Activated T-helper 2 cell treated with anti-CD3 and anti-CD28 coated beads, Interferon-gamma antibody, Interleukin-2, Interleukin-4, amounts not matched to agents 10 μg/mL and 5 μg/mL and 100 μg/mL, durations not matched to agents 14 hours and 24 hours and 36 hours (primary cell): ENCODE measurements at places on chromosomes 4 and X.

DNA sequence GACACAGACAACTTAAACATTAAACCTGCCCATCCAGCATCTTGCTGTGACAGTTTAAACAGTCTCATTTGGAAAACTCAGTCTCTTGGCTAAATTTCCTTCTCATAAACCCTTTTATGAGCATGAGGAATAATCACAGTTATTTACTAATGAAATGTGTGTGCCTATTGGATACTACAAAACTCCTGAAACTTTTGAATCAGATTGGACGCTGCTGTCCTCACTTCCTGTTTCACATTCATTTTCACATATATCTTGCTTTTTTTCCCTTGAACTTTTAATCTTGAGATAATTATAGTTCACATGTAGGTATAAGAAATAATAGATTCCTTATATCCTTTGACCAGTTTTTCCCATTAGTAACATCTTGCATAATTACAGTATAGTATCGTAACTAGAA lies 111.7 kb downstream of the CDKL5 start:
- H3K27ac ChIP-seq: no peak overlapping the region
- no peaks in the 10 kb centered on the region for H3K27me3 ChIP-seq
- H3K36me3 ChIP-seq: no peaks in the 10 kb centered on the region
- H3K4me3 ChIP-seq: no peak overlapping the region
- no peak for DNase-seq

DNA sequence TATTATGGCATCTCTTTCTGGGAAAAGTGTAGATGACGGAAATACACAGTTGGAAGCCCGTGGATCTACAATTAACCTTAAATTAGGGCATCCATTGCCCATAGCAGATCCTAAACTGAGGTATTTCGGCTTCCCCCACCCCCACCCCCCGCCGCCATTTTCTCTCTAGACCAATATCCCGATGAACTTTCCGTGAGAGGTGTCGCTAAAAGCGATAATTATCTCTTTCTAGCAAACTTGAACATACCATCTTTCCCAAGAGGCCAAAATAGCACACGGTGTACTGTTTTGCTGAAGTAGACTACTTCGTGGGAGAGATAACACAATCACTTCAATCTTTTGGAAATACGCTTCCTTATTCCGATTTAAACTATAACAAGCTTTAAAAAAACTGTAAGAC lies 554 bp downstream of the KLHL15 start:
- H3K27ac ChIP-seq: peak overlapping the region; percentile 90
- peaks cover 4% of the 10 kb centered on the region for H3K27me3 ChIP-seq
- H3K4me1 ChIP-seq: peaks cover 12% of the 10 kb centered on the region
- DNase-seq: no peak
- peaks cover 14% of the 10 kb centered on the region for H3K36me3 ChIP-seq

DNA sequence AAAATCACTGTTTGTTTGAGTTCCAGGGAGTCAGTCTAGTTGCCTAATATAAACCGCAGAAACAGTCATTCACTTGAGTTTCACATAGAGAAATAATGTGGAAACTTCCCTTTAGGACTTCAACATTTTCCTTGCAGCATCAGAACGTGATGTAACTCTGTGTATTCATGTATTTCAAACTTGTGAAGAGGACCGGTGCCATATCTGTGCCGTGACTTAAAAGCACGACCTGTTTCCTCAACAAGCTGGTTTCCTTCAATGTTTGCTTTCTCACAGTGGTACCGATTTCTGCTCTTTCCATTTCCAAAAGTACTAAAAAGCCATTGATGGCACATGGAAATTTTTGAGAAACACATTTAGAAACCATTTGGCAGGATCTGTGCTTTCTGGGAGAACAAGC lies 166.6 kb upstream of the RAPGEF2 start:
- H3K4me3 ChIP-seq: no peak overlapping the region
- H3K36me3 ChIP-seq: no peaks in the 10 kb centered on the region
- H3K4me1 ChIP-seq: no peaks in the 10 kb centered on the region
- DNase-seq: no peak
- peaks cover 5% of the 10 kb centered on the region for H3K27me3 ChIP-seq
- H3K27ac ChIP-seq: no peak overlapping the region

DNA sequence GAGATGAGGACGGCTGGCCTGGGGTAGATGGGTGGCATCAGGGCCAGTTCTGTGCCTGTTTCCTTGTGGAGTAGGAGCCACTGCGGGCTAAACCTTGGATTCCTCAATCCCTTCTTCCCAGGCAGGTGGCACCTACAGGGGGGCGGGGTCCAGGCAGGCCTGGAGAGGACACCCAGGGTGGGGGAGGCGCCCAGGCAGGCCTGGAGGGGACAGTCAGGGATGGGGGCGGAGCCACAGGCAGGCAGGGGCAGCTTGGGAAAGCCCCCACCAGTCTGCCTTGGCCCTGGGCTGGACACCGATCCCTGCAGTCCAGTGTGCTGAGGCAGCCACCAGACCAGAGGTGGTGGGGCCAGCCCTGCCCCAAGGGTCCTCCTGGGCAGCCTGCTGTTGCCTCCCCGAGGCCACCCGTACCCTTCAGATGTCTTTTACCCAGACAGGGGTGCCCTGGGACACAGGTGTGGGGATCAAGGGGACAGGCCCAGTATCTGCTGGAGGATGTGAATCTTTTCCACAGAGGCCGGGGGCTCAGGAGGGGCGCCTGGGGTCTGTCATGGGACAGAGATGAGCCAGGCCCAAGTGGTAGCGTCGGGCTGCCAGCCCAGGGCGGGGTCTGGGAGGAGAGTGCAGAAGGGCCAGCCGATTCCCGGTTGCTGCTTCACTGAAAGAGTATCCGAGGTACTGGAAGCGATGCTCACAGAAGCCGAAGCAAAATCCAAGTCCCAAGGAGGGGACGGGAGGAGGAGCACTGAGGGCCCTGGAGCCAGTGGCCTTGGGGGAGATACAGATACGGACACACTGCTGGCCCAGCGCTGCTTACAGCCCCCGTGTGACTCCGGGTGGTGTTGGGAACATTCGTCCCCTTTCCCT lies 34.5 kb downstream of the LRPAP1 start:
- no peak for DNase-seq
- no peak overlapping the region for H3K27ac ChIP-seq
- no peaks in the 10 kb centered on the region for H3K36me3 ChIP-seq
- H3K4me3 ChIP-seq: no peak overlapping the region
- H3K27me3 ChIP-seq: no peaks in the 10 kb centered on the region
- H3K4me1 ChIP-seq: no peaks in the 10 kb centered on the region

DNA sequence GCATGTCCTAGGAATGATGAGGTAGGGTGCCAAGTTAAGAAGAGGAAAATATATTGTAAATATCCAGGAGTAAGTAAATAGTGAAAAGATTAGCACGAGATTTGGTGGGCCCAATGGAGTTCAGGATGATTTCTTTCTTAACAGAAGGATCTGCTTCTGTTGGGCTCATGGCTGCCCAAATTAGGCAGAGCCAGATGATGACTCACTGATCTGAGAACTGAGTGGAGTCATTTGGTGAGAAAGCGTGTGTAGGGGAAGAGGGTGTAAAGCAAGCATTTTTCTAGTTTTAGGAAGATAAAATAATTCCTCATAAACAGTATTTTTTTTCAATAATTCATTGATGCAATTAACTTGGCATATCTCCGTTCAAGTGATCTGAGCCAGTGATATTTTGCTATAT lies 1.6 kb downstream of the TBX22 start:
- no peak overlapping the region for H3K4me3 ChIP-seq
- no peaks in the 10 kb centered on the region for H3K36me3 ChIP-seq
- H3K4me1 ChIP-seq: no peaks in the 10 kb centered on the region

DNA sequence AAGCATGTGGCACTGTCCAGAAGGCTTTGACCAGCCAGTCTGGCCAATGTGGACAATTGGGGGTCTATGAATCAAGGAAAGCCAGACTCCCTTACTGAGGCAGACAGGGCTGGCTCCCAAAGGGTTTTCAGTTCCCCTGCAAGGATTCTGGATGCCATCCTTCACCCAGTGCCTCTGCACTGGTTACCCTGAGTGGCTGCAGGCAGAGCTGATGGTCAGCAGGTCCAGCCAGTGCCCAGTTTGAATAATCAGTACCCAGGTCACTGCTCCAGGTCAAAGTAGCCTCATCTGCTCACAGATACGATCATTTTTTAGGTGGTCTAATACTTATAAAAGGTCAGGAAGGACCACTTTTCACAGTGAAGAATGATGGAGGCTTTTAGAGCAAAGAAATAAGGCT lies 52.2 kb upstream of the MAMLD1 start:
- no peaks in the 10 kb centered on the region for H3K36me3 ChIP-seq
- no peak overlapping the region for H3K27ac ChIP-seq
- H3K4me1 ChIP-seq: peaks cover 3% of the 10 kb centered on the region
- no peak overlapping the region for H3K4me3 ChIP-seq
- DNase-seq: no peak

DNA sequence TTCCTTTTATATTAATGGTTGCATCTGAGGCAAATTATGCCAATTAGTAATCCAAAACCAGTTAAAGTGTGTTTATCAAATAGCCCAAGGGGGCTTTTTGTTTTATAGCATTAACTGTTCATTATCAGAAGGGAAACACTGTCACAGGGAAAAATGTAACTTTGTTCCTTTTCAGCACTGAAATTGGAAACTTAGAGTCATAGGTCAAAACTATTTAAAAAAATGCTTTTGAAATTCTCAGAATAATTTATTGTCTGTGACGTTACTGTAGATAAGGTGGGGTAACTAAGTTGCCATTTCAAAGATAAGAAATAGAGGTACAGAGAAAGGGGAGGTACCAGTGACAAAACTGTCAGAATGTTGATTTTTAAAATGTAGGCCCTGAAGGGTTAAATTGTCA lies 129.3 kb downstream of the AKAP4 start:
- H3K4me1 ChIP-seq: peaks cover 14% of the 10 kb centered on the region
- H3K4me3 ChIP-seq: no peak overlapping the region
- DNase-seq: no peak
- no peaks in the 10 kb centered on the region for H3K27me3 ChIP-seq
- H3K36me3 ChIP-seq: peaks cover 7% of the 10 kb centered on the region

- H3K4me3 ChIP-seq: no peak overlapping the region
- peak overlapping the region; percentile 31 for H3K27ac ChIP-seq
- H3K4me1 ChIP-seq: peaks cover 31% of the 10 kb centered on the region
- H3K36me3 ChIP-seq: peaks cover 39% of the 10 kb centered on the region
- H3K27me3 ChIP-seq: no peaks in the 10 kb centered on the region
Observed at GRCh38 chrX:78375894-78376293, 48.5 kb upstream of the CYSLTR1 start.

DNA sequence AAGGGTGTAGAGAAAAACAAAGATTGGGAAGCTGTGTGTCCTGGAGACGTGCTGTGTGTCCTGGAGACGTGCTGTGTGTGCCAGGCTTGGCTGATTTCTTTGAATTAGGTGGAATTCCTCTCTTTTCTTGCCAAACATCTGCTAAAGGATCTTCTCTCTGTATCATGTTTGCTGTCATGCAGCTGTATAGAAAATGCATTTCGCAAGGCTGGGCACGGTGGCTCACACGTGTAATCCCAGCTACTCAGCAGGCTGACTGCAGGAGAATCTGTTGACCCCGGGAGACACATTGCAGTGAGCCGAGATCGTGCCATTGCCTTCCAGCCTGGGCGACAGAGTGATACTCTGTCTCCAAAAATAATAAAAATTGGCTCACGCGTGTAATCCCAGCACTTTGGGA lies 187.0 kb downstream of the CRLF2 start:
- no peaks in the 10 kb centered on the region for H3K36me3 ChIP-seq
- H3K27ac ChIP-seq: no peak overlapping the region
- no peaks in the 10 kb centered on the region for H3K27me3 ChIP-seq
- peaks cover 12% of the 10 kb centered on the region for H3K4me1 ChIP-seq

DNA sequence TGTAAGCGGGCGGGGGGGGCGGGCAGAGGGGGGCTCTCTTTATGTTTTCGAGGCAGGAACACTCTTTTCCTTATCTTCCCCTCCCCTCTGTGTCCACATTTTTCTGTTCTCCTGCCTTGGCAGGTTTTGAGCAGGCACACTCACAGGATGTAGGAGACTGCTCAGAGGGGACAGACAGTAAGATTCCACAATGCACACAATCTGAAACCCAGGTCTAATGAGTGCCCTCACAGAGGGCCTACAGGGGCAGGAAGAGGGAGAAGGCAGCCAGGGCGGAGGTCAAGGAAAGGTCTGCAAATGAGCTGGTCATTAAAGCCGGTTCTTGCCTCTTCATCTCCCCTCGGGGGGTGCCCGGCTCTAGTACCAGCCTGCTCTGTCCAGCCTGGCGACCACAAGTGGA lies 106.1 kb upstream of the ATP6AP2 start:
- peaks cover 13% of the 10 kb centered on the region for H3K27me3 ChIP-seq
- H3K4me1 ChIP-seq: peaks cover 36% of the 10 kb centered on the region
- no peaks in the 10 kb centered on the region for H3K36me3 ChIP-seq
- DNase-seq: no peak

DNA sequence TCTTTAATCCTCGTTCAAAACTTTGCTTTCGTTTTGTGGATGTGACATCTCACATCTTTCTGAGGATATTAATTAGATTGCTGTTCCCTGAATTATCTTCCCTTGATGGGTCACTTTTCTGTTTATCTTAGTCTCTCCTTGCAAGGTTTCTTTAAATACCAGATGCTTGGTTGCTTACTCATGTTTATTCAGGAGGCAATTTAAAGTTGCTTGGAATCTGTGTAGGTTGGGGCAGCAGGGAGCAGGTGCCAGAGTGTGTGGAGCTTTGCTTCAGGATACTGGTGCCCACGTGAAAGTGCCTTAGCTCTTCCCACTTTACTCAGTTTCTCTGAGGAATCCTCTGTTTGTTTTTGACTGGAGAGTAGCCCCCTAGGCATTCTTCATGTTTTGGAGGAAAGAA lies 24.0 kb downstream of the ANAPC4 start:
- no peaks in the 10 kb centered on the region for H3K27me3 ChIP-seq
- peaks cover 68% of the 10 kb centered on the region for H3K36me3 ChIP-seq
- no peak overlapping the region for H3K27ac ChIP-seq
- DNase-seq: no peak
- peaks cover 2% of the 10 kb centered on the region for H3K4me1 ChIP-seq
- H3K4me3 ChIP-seq: no peak overlapping the region
